Naive thymus-derived CD8-positive, alpha-beta T cell (primary cell): ENCODE measurements at places on chromosomes 2 and 18.

GRCh38 chr2:236131073-236131692, 37.0 kb downstream of the GBX2 start:
- no peak for DNase-seq

- no peak for DNase-seq
Observed at GRCh38 chr18:36610258-36610657, 218.5 kb downstream of the TPGS2 start.

- no peak for DNase-seq
Observed at GRCh38 chr2:47297767-47298425, 105.1 kb upstream of the MSH2 start.

GRCh38 chr2:174608866-174609214, 11.2 kb upstream of the WIPF1 start:
- DNase-seq, result no peak

GRCh38 chr2:98242003-98242402, 104.3 kb upstream of the CNGA3 start:
- no peak for DNase-seq
